PC-9 (cell line): ENCODE measurements at places on chromosomes 16 and 17. TPM values are rescaled to one million over a fixed set of nuclear protein-coding genes. Genes with fewer than 3 reads are reported as not detected.

- H3K27me3 ChIP-seq, result peaks cover 72% of the 10 kb centered on the region
- no peak within 1 kb of the TSS for H3K4me3 ChIP-seq
- H3K36me3 ChIP-seq, result no peaks in the 10 kb centered on the region
- H3K4me1 ChIP-seq, result no peaks in the 10 kb centered on the region; the same call in 1 of the 2 replicates
Measured at GRCh38 chr17:29005936-29006511, at the start of gene SEZ6. SEZ6 (minus strand) TSS chr17:29006033; CDS start chr17:29005869, 164 bp downstream.

- no peak overlapping the region for H3K4me3 ChIP-seq
- no peaks in the 10 kb centered on the region for H3K36me3 ChIP-seq
- no peak overlapping the region for H3K27ac ChIP-seq
- DNase-seq, result no peak
Measured at GRCh38 chr17:18156171-18156975, 27.3 kb upstream of the ALKBH5 start.

DNA sequence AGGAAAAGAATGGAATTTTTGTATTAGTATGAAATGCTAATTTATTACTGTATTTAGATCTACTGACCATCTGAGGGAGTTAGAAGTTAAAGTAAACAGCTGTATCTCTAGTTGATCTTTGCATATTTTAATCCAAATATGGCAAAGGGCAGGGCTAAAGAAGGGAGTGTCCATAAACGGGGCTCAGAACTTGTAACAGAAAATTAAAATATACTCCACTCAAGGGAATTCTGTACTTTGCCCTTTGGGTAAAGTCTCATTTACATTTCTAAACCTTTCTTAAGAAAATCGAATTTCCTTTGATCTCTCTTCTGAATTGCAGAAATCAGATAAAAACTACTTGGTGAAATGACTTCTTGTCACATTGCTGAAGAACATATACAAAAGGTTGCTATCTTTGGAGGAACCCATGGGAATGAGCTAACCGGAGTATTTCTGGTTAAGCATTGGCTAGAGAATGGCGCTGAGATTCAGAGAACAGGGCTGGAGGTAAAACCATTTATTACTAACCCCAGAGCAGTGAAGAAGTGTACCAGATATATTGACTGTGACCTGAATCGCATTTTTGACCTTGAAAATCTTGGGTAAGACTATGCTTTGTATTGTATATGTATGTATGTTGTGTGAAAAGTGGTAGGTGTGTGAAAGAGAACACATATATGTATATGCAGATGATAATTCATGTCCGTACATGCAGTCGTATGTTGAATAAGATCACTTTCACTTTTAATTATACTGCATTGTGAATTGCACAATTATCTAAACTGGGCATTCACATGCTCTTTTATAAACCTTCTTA lies at the start of gene ASPA:
TSS of gene ASPA (plus strand) at position 186 of the 799 bp plus-strand sequence. CDS start at position 349, 163 bp downstream.
- no peak within 1 kb of the TSS for H3K27ac ChIP-seq
- no peak for DNase-seq
- H3K27me3 ChIP-seq, result peaks cover 99% of the 10 kb centered on the region
- H3K4me1 ChIP-seq, result no peaks in the 10 kb centered on the region
- H3K36me3 ChIP-seq, result no peaks in the 10 kb centered on the region

- no peaks in the 10 kb centered on the region for H3K27me3 ChIP-seq
- no peak overlapping the region for H3K27ac ChIP-seq
- H3K4me1 ChIP-seq, result no peaks in the 10 kb centered on the region
Measured at GRCh38 chr16:51184702-51185433, 33.8 kb upstream of the SALL1 start.

Gene SCNN1B
- 0.57 and 0.60 TPM in 2 replicates for total RNA-seq

Gene ORAI3
- 40.7 and 43.5 TPM in 2 replicates for total RNA-seq

DNA sequence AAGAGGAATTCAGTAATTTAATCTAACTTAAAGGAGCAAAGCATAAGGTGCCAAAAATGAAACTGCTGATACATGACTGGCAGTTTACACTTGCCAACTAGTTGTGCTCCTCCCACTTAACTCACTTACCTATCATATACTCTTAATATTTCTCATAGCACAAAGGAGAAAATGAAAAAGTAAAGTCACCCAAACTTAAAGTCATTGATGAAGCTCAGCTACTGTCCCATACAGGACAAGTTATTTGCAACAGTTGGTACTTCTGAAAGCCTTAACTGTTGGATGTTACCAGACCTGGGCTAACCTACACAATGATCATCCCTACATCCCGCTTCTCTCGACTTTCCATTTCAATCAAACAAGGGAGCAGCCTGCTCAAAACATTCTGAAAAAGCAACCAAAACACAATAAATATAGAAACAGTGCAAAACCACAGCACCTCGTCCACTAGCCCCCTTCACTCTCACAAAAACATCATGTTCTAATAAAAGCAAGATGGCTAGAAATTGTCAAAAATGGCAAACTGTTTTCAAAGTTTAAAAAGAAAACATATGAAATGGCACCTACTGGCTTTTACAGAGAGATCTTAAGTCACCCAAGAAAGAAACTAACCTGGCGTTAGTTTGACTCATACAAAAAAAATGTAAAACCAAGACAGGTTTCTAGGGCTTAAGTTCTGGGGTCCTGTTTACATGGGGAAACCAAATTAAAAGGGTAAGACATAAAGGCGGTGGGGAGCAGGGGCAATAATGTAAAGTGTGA lies 868 bp downstream of the MED13 start:
- DNase-seq, result no peak
- peak overlapping the region; percentile 63 for H3K4me3 ChIP-seq

Gene NIP7
- total RNA-seq, result 23.6 and 29.5 TPM in 2 replicates
